Chondrocyte (in vitro differentiated cells): ENCODE measurements at places on chromosomes 2 and 18. TPM values are rescaled to one million over a fixed set of nuclear protein-coding genes. Genes with fewer than 3 reads are reported as not detected.

GRCh38 chr18:3329471-3329870, 67.5 kb downstream of the MYL12B start:
- DNase-seq, result no peak

- no peak for DNase-seq
These were observed 90.4 kb upstream of the FAM110C start for GRCh38 chr2:136666-137065.

GRCh38 chr2:160429248-160430000, 64.2 kb downstream of the RBMS1 start:
- no peak for DNase-seq

Gene UCN
- 1.2 to 2.7 TPM (median 1.5 TPM) in 3 replicates for total RNA-seq
